ENCODE measurements at places on chromosomes 6 and 20.

DNA sequence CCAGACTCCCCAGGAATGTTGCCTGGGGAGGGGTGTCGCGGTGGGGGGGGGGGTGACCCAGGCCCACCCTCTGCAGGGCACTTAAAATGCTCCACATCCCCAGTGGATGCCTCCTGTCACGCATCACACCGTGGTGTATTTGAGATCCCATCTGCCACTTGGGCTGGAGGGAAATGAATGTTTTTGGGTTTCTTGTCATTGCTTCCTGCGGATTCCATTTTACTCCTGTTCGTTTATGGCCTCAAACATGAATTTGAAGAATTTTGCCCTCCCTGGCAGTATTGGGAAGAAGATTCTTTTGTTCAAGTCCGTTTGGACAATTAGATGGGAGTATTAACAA lies 544 bp upstream of the KHDC1 start:
- peak overlapping the region; percentile 66 for H3K4me3 ChIP-seq
- no peak for DNase-seq
- peak overlapping the region; percentile 66 for H3K27ac ChIP-seq
- no peaks in the 10 kb centered on the region for H3K36me3 ChIP-seq
- peaks cover 16% of the 10 kb centered on the region for H3K4me1 ChIP-seq

- H3K36me3 ChIP-seq = peaks cover 22% of the 10 kb centered on the region
- no peaks in the 10 kb centered on the region for H3K27me3 ChIP-seq
- DNase-seq = no peak
- H3K27ac ChIP-seq = peak overlapping the region; percentile 86
These were observed 1.2 kb upstream of the RBM38 start for GRCh38 chr20:57389695-57390603.

- peaks cover 11% of the 10 kb centered on the region for H3K4me1 ChIP-seq
- no peak for DNase-seq
- peaks cover 6% of the 10 kb centered on the region for H3K27me3 ChIP-seq
- H3K36me3 ChIP-seq = no peaks in the 10 kb centered on the region
- no peak overlapping the region for H3K4me3 ChIP-seq
These were observed 22.5 kb downstream of the MOCS3 start for GRCh38 chr20:50980851-50981713.

GRCh38 chr20:62489186-62489931 lies 13.6 kb upstream of the GATA5 start:
- H3K27ac ChIP-seq = no peak overlapping the region
- no peak overlapping the region for H3K4me3 ChIP-seq
- H3K36me3 ChIP-seq = no peaks in the 10 kb centered on the region
- H3K27me3 ChIP-seq = no peaks in the 10 kb centered on the region
- H3K4me1 ChIP-seq = peaks cover 24% of the 10 kb centered on the region
- DNase-seq = no peak

DNA sequence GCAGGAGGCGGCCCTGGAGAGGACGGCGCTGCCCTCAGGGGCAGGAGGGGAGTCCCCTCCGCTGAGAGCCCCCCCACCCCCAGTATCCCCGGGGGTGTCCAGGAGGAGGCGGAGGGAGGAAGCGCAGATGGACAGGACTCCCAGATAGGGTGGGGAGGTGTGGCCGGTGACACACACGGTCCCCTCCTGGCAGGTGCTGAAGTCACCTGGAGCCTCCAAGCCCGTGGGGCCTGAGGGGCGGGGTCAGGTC lies 1.4 kb downstream of the STMN3 start:
- peaks cover 35% of the 10 kb centered on the region for H3K4me1 ChIP-seq
- H3K27ac ChIP-seq = peak overlapping the region; percentile 77
- peak overlapping the region; percentile 61 for H3K4me3 ChIP-seq
- H3K27me3 ChIP-seq = peaks cover 11% of the 10 kb centered on the region
- H3K36me3 ChIP-seq = no peaks in the 10 kb centered on the region

DNA sequence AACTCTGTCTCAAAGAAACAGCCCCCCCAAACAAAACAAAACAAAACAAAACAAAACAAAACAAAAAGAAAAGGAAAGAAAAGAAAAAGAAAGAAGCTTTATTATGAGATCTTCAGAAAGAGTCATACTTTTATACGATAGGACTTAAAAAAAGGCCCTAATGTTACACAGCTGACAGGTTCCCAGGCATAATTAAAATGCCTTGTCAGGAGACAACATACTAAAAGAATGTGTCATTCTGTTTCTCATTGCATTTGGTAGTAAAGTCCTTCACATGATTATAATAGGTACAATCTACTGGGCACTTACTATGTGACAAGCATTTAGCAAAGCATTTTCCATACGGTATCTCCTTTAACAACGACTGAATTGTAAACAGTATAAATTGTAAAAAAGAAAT lies 36.4 kb upstream of the RPN2 start:
- H3K4me1 ChIP-seq = no peaks in the 10 kb centered on the region
- H3K27me3 ChIP-seq = no peaks in the 10 kb centered on the region
- H3K36me3 ChIP-seq = no peaks in the 10 kb centered on the region
